A673 (cell line): ENCODE measurements at places on chromosomes 11 and 22.

DNA sequence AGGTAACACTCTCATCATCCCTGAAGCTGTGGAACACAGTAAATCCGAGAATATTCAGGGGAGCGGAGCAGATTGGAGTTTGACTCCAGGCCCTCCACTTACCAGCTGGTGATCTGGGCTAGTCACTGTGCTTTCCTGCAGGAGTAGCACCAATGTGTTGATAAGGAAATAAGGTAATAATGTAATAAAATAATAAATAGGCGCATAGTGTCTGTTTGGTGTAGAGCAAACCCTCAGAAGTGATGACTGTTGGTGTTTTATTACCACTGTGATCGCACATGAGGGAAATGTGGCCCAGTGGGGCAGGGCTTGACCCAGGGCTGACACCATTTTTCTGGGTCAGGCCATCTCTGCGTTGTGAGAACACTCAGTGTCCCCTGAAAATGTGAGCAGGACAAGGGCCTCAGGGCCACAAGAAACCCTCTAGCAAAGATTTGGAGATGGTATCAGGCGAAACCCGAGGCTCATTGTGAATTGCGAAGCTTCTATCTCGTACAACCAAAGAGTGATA, 563.9 kb upstream of the B3GAT1 start:
- no peak for DNase-seq

GRCh38 chr11:10990637-10991193, 132.9 kb upstream of the ZBED5 start:
- no peak for DNase-seq

DNA sequence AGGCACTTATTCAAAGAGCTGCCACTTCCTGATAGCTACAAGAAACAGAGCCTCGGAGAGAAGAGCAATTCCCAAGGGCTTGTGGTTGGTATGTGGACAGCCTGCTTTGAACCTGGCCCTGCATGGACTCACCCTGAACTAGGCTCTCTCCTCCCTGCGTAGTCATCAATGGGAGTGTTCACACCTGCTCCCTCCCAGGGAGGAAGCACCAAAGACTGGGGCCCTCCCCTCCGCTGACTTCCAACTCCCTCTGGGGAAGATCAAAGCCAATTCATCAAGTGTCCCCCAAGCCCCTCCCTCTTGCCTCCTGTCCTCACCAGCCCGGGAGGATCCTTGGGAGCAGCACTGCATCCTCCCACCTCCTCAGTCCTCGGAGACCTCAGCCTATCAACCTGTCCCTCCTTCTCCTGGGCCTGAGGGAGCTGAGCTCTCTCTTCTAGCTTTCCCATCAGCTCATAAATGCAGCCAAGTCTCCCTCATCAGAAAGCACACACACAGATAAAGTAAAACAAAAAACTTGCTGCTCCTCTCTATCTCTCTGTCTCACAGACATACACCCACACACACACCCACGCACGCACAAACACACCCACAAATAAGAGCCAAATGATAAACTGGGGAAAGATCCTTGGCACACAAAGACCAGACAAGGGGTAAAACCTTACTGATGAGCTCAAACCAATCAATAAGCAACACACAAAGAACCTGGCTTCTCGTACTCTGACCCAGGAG, 3.3 kb downstream of the A4GALT start:
- DNase-seq, result peak; percentile 55

- no peak for DNase-seq
These were observed 3.4 kb upstream of the MOGAT2 start for GRCh38 chr11:75714211-75714610.

GRCh38 chr11:133818302-133818701, 27.0 kb downstream of the SPATA19 start:
- DNase-seq, result no peak

- DNase-seq, result no peak
These were observed 12.2 kb downstream of the KCTD17 start for GRCh38 chr22:37063431-37064420.

DNA sequence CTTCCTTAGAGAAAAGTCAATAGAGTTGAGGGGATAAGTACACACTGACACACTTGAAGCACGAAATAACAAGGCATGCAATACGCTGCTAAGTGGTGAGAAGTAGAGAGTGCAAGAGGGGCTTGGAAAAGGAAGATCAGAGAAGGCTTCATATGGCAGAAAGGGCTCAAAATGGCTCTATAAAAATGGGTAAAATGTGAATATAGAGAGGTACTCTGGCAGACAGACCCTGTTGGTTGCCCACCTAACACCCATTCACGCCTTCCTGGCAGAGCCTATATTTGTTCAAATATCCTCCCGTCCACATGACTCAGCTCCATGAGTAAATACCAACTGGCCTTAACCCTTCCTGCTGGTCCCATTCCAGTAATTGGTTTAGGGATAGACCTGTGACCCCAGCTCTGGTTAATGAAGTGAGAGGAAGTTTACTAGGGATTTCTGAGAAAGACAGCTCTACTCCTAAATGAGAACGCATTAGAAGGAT, 38.9 kb upstream of the CCDC34 start:
- DNase-seq, result no peak

- no peak for DNase-seq
These were observed 2.8 kb downstream of the ZFTA start for GRCh38 chr11:63765688-63766241.

- DNase-seq, result peak; percentile 61
These were observed 54.1 kb downstream of the CELSR1 start for GRCh38 chr22:46483353-46483752.

GRCh38 chr11:122337704-122338103, 221.7 kb upstream of the BLID start:
- no peak for DNase-seq

GRCh38 chr11:104015649-104016415, 20.6 kb upstream of the DDI1 start:
- no peak for DNase-seq

GRCh38 chr11:126140201-126140925, 71.1 kb downstream of the RPUSD4 start:
- DNase-seq, result no peak

- DNase-seq, result no peak
These were observed 600.1 kb upstream of the CHORDC1 start for GRCh38 chr11:90822996-90823395.

DNA sequence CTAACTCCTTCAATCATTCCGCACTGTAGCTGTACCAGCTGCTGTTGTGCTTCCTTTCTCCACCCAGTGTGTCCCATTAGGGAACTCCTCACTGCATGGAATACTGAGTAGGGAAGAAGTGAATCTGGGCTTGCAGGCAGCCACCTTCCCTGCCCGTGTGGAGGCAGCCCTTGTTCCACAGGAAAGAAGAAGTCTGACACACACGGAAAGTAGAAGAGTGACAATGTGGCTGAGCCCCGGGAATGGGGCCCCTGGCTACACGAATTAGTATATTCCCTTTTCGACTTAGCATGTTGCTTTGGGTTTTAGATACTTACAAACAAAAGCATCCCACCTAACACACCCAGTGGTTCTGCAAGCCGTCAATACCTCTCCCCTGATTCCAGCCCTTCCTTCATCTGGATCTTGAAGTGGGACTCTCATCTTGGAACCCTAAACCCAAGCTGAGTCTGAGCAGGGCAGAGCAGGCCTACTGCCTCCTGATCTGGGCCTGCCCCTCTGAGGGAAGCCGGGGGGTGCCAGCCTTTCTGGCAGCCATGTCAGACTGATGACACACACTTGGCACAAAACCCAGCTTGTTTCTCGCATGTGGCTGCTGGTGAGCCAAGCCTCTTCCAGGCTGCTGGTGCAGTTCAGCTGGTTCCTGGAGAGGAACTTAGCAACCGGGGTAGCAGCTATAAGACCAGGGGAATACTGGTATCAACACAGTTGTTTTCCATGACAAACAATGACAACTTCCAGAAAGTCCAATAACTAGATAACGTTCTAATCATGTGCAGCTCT, 71.6 kb downstream of the C11orf58 start:
- peak; percentile 52 for DNase-seq

DNA sequence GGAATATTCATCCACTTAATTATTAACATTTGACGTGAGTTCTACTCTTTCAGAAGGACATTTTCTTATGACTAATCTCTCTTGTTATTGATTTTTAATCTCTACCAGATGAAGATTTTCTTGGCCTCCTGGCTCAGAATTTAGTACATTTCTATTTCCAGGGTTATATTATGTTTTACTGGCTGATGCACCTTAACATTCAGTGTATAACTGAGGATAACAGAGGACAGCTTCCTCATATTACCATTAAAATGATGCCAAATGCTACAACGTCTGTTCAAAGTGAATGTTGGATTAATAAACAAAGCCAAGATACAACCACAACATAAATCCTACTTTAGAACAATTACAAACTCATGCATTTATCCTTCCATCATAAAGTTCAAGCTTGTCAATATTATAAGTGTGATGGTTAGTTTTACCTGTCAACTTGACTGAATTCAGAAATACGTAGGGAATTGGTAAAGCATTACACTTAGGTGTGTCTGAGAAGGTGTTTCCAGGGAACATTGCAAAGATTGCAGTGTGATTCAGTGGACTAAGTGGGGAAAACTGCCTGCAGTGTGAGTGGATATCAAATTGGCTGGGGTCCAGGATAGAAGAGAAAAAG, 485.2 kb downstream of the LRRC4C start:
- DNase-seq, result no peak

DNA sequence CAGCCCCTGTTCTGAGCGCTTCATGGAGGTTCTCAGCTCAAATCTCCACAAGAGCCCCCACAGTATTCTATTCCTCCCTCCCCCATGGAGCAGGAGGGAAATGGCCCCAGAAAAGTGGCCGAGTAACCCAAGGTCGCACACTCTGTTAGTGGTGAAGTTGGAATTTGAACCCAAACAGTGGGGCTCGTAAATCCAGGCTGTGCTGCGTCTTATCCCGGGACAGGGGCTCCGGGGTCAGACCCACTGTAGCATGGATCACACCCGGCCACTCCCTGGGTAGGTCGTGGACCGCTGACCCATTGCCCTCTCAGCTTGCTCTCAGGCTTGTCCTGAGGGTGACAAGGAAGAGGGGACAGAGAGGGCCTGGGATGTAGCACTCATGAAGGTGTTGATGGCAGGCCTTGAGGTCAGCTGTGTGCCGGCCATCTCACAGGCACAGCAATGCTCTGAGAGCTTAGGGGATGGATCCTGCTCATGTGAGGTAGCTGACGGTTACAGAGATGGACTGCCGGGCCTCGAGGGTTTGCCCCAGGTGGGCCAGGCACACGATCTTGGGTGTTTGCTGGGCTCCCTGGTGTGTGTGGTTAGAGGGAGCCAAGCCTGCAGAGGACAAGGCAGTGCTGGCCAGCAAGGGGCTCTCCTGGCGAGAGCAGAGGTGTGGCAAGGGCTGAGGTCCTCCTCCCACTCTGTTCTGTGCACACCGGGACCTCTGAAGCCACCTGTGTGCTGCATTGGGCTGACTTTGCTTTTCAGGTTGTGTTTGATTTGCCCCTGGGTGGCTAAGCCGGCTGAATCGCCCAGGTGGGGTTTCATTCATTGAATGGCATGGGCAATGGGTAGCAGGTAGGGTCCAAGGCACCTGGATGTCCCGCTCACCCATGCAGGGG, 2.3 kb upstream of the FGF19 start:
- DNase-seq, result no peak

- DNase-seq, result peak; percentile 54
These were observed 21.2 kb downstream of the PLAAT3 start for GRCh38 chr11:63592975-63593395.

GRCh38 chr11:45105233-45105983, 41.0 kb upstream of the PRDM11 start:
- peak; percentile 95 for DNase-seq

DNA sequence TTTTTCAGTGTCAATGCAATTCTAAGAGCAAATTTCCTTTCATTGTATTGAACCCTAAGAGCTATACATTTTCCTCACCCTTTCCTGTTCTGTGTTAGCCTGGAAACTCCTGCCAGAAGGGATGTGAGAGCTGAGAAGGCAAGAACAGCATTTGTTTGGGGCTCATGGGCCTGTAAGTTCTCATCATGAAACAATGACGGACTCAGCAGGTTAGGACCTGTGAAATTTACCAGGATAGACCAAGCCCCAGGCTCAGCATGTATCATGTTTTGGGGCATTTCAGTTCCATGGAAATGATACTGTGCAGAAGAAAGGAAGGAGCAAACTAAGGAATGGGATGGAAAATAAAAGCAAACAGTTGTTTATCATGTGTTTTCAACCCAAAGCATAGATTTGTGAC, 41.6 kb downstream of the NTM start:
- DNase-seq, result no peak

GRCh38 chr22:45548991-45549761, 46.5 kb downstream of the FBLN1 start:
- DNase-seq, result peak; percentile 27

DNA sequence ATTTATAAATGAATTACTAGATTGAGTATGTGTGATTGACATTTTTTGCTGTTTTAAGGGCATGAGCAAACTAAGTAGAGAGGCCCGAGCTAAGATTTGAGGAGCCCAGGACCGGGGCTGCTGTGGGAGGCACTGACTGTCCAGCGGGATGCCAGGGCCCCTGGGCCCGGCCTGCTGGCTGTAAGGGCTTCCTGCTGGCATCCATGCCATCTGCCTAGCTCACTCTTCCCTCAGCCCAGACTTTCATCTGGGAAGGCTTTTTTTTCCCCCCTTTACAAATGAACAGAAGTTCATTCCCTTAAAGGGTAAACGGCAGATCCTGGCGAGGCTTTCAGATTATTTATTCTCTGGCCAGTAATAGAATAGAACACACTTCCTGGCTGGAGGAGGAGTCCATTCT, 16.0 kb upstream of the TP53I11 start:
- DNase-seq, result no peak

DNA sequence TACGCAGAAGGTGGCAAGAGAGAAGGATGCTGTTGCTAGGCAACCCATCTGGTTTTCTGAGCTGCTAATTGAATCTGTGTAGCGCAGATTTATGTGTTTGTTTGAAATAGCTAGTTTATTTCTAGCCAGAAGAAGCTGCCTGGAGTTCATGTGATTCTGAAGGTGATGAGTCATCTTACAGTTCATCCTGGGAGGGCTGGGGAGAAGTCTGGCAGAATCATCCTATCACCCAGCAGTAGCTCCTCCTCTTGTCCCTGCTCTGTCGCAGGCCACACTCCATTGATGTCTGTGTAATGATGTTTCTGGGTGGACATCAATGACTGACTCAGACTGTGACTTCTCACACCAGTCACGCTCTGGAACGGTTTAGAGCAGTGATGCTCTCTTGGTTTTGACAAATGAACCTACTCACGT, 4.8 kb upstream of the FBXO7 start:
- DNase-seq, result peak; percentile 41

GRCh38 chr11:79939111-79939510, 498.3 kb upstream of the TENM4 start:
- no peak for DNase-seq

DNA sequence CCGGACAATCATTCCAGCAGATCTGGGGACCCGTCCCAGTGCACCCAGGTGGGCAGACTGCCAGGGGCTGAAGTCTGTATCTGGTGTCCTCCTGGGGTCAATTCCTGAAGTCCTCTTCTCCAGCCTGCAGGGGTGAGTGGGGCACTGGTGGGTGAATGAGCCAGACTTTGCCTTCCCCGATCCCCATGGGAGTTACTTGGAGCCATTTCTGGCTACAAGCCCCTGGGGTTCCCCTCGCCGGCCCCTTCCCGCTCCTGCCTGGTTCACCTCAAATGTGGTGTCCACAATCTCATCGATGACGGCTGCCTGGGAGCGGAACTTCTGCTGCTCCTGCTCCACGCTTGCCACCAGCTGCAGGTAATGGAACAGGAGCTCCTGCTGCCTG, 5.0 kb downstream of the CST6 start:
- no peak for DNase-seq

- DNase-seq, result no peak
These were observed 7.4 kb downstream of the SMPD1 start for GRCh38 chr11:6397636-6398035.

GRCh38 chr11:73510106-73510505, 87.8 kb downstream of the FAM168A start:
- no peak for DNase-seq

GRCh38 chr11:114083391-114084252, 24.1 kb downstream of the ZBTB16 start:
- no peak for DNase-seq

- no peak for DNase-seq
These were observed 85.0 kb upstream of the SC5D start for GRCh38 chr11:121207485-121208115.
